ENCODE measurements at places on chromosomes 6 and 20.

DNA sequence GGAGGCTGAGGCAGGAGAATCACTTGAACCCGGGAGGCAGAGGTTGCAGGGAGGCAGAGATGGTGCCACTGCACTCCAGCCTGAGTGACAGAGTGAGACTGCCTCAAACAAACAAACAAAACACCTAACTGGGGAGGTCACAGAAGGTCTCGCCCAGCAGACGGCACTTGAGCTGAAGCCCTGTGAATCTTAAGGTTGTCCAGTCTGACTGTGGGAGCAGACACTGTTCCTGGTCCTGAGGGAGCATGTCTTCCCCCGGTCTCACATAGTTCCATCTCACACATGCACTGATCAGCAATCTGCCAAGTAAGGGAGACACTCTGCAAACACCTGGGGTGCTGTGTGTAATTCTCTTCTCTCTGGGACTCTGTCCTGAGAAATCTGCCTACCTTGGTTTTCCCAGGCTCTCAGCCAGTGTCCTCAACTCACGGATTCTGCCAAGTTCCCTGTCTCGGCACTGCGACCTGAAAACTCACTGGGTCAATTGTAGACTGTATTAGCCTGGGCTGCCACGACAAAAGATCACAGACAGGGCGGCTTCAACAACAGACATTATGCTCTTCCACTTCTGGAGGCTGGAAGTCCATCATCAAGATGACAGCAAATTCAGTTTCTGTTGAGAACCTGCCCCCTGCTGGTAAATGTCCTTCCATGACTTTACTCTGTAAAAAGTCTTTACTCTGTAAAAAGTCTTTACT, 94.3 kb downstream of the JPH2 start:
- no peak for DNase-seq

DNA sequence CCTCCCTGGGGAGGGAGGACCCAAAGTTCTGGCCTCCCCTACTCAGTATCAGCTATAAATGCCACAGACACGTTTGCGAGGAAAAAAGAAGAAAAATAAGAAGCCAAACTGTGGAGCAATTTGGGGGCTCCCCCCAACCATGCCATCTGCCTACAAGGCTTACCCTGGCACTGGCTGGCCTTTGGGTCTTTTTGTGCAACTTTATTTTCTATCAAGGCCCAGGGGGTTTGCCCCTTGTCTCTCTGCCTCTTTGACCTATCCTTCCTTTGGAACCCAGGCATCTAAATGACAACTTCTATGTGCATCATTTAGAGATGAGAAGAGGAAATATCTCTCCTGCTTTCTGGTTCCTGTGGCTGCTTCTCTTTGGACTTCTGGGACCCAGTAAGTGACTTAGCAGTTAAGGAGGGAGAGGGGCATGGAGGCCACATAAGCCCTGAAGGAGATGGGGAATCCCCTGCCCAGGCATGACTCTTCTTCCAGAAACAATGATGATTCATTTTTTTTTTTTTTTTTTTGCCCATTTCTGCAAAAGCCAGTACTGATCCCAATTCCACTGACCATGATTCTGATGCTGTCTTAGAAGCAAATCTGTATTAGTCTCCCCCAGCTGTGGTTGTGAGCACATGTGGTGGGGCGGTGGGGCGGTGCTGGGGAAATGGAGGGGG, at the start of gene MUC22:
TSS of gene MUC22 (plus strand) at position 82 of the 668 bp plus-strand sequence. CDS start at position 315, 233 bp downstream.
- no peak for DNase-seq

- DNase-seq, result no peak
Observed at GRCh38 chr6:170152124-170152926, 138.6 kb downstream of the DLL1 start.

DNA sequence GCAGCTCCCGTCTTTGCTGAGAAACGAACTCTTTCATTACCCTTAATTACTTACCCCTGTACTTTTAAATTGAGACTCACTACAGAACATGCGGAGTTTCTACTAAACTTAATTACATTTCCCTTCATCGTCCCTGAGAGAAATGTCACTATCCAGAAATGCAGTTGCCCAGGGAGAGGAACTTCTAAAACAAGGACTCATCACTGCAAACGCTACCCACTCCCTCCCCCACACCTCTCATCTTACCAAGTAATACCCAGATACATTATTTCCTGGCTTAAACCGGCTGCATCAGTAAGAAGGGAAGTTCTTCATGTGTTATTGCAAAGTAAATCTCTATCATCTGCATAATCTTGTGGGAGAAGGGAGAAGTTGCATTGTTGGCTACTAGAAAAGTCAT, 138.3 kb downstream of the IPCEF1 start:
- DNase-seq, result no peak

DNA sequence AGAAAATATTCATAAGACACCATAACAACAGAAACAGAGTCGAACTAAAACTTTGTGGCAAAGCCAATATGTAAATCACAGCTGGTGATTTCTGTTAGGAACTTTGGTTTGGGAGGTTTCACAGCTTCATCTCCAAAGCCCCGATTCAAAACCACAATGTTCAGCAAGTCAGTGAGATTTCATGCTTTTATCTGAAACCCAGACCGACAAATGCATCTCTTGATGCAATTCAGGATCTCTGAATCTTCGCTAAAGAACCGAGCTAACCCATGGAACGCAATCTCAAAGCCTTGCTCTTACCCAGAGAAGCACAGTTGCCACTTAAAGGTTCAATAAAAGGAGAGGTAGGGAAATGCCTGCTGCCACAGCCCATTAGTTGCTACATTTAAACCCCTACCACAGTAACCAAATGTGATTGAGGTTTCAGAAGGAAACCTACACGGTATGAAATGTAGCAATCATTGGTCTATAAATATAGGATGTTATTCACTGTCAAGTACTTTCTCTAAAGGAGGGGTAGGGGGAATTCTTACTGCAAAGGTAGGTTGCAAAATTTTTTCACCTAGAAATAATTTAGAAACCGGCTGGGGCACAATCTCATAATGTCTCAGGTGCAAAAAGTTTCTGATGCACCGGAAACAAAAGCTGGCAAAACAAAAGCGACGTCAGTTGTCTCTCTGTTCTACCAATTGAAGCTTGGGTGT, 381.0 kb upstream of the ARID1B start:
- DNase-seq, result no peak

- peak; percentile 80 for DNase-seq
Observed at GRCh38 chr20:57398231-57398821, 7.1 kb downstream of the RBM38 start.

- no peak for DNase-seq
Observed at GRCh38 chr6:30885999-30886896, 1.9 kb downstream of the DDR1 start.

DNA sequence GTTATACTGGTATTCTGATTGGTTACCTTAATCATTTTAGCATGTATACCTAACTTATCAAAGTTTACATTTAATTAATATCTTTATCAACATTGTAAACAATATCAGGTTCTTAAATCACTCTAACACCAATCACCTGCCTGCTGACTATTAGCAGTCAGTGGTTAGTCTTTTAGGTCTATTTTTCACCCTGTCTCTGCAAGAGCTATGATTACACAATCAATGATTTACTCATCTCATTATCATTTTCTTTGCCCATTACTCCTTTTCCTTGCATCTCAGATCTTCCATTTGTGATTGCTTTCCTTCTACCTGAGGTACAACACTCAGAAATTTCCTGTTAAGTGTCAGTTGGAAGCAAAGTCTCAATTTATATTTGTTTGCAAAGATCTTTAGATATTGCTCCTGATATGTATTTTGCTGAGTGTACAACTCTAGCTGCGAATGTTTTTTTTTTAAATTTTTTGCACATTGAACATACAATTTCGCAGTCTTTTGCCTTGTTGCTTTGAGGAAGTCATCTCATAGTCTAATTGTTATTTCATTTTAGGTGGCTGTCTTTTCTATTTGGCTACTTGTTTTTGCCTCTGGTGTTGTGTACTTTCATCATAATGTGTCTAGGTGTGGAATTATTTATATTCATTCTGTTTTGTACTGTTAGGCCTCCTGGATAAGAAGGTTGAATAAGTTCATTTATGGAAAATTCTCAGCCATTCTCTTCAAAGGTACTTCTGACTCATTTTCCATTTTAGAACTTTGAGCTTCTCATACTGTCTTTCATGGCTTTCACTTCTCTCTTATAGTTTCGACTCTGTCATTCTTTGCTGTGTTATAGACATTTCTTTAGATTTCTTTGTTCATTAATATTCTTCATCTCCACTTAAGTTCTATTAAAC, 104.9 kb upstream of the CEP162 start:
- DNase-seq, result no peak

- no peak for DNase-seq
Observed at GRCh38 chr20:35541118-35541782, 628 bp upstream of the ERGIC3 start.

- DNase-seq, result peak; percentile 21
Observed at GRCh38 chr6:85323435-85324040, 126.3 kb upstream of the NT5E start.

GRCh38 chr6:117557951-117558350, 44.4 kb downstream of the GOPC start:
- DNase-seq, result no peak

GRCh38 chr20:63499338-63499969, 571 bp upstream of the EEF1A2 start:
- DNase-seq, result no peak

DNA sequence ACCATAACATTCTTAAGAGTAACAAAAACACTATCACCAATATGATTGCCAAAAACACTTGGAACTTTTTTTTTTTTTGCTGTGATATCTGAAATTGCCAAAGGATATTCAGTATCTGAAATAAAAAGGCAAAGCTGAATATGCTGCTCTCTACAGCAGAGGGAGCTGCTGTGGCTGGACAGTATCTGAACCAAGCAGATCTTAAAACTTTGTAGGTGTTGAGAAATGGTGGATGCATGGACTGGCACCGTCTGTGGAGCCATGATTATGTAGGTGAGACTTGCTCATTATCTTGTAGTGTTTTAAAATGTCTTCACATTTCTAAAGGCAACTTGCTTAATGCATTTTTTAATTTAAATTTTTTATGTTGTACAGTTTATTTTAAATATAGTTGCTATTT, 9.2 kb downstream of the PDCD2 start:
- no peak for DNase-seq
